ENCODE measurements at places on chromosomes 7 and 10. TPM values are rescaled to one million over a fixed set of nuclear protein-coding genes. Genes with fewer than 3 reads are reported as not detected.

CAMK2B gene
- total RNA-seq = 79.9 TPM

GRCh38 chr10:77680065-77680464 lies 42.5 kb upstream of the KCNMA1 start:
- no peak for DNase-seq

DNA sequence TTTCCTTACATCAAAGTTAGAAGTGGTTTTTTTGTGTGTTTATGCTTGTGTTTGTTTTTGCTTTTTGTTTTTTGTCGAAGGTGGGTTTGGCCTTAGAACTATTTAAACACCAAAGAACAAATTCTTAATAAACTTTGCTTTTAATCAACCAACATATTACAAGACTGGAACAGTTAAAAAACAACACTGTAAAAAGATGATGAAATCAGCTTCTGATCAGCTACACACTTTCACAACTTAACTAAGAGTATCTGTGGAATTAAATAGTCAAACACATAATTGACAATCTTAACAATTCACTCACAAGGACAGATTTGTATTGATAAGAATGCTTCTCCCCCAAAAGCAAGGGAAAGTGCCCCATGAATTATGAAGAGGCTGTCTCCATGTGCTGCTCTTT lies 58.8 kb downstream of the MRPL32 start:
- DNase-seq = no peak

- DNase-seq = no peak
Observed at GRCh38 chr10:21888959-21889358, 114.6 kb downstream of the DNAJC1 start.

GRCh38 chr10:29728541-29729049 lies 93.8 kb upstream of the SVIL start:
- no peak for DNase-seq

- DNase-seq = no peak
Observed at GRCh38 chr7:157908006-157908782, 571.4 kb downstream of the DNAJB6 start.

WEE2 gene
- not detected for total RNA-seq

Data from right atrium auricular region (tissue), 2 donors.